ENCODE measurements at places on chromosomes 3 and 15.

DNA sequence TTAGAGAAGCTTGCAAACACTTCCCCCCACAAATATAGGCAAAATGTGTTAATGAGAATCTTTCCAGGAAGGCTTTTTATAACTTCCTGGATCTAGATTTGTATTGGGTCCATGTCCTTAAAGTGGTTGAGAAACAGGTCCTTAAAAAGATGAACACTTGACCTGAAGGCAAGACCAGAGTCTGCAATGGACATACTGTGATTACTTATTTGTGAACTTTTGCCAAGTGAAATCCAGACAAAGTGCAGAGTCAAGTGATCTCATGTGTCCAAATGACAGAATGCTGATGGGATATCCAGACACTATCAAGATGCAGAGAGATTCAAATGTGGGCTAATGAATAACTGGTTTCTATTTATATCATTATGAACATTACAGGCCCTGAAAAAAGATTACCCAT lies 43.8 kb downstream of the FRMD4B start:
- no peak for DNase-seq

DNA sequence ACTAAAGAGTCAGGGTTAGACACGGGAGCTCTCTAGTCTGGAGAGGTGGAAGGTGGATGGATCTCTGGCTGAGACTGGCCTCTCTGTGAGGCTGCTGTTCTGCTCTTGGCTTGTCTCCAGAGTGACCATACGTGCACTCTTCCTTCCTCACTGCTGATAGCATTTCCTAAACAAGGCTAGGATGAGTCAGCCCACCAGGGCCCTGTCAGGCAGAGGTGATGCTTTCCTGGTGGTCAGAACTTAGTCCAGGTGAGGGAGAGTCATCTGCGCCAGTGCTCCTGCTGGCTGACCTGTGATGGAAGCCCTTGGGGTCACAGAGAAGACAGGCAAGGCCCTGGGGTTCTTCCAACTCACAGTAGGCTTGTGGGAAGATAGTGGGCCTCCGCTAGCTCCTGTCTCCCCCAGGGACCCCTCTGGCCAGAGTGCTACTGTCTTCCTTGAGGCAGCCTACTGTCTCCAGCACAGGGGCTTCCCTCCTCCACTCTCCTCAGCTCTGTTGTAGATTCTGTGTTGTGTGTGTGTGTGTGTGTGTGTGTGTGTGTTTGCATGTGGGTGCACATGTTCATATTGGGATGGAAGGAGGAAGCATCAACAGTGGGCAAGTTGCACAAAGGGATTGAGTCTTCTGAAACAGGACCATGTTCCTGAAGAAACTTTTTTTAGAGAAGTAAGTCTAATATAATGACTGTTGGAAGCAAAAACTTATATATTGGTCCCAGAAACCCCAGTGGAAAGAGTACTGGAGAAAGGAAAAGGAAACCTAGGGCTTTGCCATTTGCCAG lies 16.5 kb downstream of the ALPK3 start:
- DNase-seq = no peak

- no peak for DNase-seq
Observed at GRCh38 chr3:187104342-187104741, 35.0 kb downstream of the RPL39L start.

- DNase-seq = no peak
Observed at GRCh38 chr3:129764090-129764489, 129.4 kb downstream of the TMCC1 start.

DNA sequence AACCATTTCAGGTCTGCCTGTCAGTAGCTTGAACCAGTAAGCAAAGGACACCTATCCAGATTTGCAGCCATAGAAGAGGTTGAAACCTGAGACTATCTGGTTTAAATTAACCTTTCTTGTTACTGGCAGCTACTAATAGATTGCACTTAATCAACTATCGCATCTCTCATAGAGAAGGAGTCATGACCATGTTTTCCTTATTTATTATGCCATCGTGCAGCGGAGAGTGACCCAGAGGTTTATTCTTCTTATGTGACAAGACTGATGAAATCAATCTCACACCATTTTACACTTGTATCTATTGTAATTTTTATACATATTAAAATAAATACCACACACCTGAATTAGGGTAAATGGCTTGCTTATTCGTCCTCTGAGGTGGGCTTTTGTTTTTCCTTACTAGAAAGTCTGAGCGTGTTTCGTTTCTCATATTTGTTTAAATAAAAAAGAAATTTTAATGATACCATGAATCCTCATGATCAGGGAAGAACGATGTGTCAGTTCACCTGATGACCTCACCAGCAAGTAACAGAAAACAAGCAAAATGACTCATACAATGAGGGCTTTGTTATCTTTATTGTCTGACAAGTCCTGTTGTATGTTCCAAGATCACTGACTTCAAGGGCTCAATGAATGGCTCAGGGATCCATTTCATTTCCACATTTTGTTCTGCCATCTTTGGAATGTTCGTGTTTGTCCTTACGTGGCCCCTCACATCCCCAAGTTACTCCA lies 379.5 kb upstream of the DPH6 start:
- no peak for DNase-seq

DNA sequence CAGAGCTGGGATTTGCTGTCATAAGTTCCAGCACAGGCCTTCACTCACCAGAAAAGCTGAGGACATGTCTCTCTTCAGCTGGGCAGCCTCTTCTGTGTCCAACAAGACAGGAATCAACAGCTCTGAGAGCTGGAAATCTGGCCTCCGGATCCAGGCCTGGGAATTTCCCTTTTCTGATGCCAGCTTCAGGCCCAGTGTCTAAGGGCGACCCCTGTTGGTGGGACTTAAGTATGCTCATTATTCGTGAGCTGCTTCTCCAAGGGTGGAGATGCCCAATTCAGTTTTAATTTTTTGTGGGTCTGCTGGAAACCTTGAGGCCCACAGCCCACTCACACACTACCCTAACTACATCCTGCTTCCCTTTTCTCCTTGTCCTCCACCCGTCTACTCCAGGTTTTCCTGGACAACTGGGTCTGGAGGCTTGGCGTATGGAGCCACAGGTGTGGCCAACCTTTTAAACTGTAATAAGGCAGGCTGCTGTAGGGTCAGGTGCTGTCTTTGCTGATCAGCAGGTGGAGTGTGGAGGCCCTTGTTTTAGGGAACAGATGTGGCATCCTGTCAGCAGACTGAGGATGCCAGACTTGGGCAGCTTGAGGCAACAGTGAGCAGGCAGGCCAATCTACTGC lies 2.6 kb upstream of the CEMIP start:
- DNase-seq = no peak

DNA sequence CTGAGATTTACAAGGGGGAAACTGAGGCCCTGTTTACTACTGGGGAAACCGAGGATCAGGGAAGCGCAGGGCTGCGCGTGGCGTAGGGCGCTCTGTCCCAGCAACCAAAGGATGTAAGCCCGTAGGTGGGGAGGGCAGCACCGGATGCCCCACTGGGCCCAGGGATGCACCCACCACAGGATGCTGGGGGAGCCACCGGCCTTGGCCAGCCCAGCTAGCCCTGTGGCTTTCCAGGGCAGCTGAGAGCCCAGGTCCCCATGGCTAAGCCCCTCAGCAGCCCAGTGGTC lies 33.4 kb downstream of the RPN1 start:
- DNase-seq = no peak

GRCh38 chr3:62134061-62134496 lies 239.3 kb downstream of the FEZF2 start:
- DNase-seq = no peak

- no peak for DNase-seq
Observed at GRCh38 chr15:57567891-57568290, 23.8 kb upstream of the MYZAP start.

- DNase-seq = no peak
Observed at GRCh38 chr3:160129459-160130061, 95.7 kb upstream of the C3orf80 start.

DNA sequence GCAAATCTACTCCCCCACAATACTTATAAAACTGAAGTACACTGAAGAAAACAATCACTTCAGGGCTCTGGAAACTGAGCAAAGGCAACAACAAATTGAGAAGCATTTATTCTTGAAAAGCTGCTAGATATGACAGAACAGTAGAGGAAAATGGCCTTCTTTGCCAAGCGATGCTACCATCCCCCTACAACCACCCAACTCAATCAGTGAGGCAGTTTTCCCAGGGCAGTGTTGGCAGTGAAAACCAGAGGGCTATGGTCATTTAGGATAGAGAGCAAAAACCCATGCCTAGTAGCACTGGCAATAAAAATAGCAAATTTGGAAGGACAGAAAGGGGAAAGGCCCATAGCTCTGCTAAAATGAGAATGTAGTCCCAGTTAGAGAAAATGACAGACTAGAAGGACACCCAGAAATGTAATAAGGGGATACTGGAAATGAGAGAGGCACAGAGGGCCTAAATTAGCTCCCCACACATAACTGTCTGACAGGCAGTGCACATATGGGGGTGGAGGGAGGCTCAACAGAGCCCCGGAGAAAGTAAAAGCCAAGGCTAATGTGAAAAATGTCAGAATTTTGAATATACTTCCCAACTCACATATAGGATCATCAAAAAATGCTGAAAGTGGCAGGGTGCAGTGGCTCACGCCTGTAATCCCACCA lies 143.5 kb downstream of the GSK3B start:
- no peak for DNase-seq

DNA sequence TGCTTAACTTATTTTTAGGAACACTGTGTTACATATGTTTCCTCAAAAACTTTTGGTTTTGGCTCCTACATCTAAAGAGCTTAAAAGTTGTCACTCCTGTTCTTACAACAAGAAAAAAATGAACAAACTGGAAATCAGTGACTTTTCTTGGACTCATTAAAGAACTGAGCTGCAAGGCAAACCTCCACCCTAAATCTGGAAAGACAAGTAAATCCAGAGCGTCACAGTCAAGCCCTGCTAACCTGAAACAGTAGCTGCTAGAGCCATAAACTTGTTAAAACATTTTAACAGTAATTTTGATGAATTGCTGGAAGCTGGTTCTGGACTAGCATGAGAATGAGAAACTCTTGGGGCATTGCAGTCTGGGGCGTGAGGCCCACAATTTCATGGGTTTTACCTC lies 350.5 kb upstream of the COL8A1 start:
- no peak for DNase-seq

DNA sequence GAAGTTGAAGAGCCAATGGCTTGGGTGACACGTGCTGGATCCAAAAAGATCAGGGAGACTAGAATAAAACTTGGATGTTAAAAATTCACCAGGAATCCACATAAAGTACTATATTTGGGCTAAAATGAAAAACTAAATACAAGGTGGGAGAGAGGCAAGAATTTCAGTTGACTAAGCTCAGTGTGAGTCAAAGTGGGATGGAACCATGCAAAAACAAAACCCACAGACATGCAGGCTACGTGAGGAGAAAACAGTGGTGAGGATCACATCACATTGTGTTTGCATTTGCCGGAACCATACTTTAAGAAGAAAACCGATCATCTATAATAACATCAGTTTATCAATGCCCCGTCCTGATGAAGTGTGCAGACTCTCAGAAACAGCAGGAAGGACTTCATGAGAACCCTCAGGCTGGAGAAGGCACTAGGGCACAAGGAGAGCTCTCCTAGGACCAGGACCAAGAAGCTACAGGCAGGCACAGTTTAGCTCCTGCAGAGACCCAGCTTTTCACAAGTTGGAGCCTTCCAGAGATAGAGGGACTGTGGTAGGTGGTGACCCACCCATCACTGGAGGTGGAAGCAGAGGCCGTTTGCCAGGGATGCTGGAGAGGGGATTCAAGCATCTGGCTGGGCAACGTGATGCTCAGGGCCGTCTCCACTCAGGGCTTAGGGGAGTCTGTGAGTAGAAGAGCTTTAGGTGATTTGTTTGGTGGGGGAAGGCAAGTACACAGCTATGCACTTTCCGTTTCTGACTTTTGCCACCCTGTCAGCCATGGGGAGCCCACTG lies 29.0 kb upstream of the NR2E3 start:
- no peak for DNase-seq

DNA sequence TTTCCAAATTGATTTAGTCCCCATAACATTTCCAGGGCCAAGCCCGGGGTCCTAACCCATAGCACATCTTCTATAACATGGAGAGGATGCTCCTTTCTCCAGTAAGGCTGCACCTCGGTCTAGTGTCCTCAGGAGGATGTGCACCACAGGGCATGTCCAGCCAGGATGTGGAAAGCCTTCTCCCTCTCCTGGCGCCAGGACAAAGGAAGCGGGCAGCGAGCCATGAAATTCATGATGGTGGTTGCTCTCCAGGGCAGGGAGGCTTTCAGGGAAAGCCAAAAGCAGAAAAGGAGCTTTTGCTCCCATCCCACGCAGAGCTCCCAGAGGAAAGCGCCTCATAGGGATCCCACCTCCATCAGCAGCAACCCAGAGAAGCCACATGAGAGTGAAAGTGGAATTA lies 220.0 kb downstream of the ADAMTSL3 start:
- no peak for DNase-seq

DNA sequence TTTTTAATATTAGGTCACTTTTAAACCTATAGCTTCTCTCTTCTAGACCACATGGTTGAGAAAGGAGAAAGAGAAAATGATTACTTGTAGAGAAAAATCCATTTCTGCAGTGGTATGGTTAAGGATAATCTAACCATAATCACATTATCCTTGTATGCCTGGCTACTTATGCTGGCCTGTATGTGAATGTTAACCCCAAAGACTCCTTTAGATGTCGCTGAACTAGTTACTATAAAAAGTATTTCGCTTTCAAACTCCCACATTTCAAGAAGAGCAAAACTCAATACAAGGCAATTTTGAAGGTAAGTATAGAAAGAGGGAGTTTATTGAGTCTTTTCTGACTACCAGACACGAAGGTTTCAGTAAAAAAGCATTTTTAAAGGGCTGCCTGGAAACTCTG lies 2.2 kb downstream of the KCTD6 start:
- DNase-seq = no peak

GRCh38 chr3:123682781-123683504 lies 98.1 kb upstream of the HACD2 start:
- DNase-seq = no peak

DNA sequence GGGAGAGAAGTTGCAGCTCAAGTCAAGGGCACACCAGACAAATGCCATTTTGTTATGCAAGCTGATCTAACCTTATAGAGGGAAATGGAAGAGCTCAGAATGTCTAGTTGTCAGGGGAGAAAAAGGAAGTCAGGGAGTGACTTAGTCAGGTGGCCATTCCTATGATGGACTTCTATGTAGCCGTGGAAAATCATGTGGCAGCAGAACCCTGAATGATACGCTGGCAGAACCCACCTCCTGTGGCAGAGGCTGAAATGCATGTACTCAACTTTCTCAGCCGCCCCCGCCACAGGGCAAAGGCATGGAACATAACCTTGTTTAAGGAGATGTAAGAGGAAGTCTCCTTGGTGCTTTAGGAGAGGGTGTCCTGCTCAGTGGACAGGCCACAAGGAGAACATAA lies 37.7 kb upstream of the PARL start:
- no peak for DNase-seq

- no peak for DNase-seq
Observed at GRCh38 chr3:44339181-44340057, 853 bp downstream of the TCAIM start.

GRCh38 chr3:113183748-113184661 lies 27.4 kb upstream of the BOC start:
- no peak for DNase-seq

Measured in activated naive CD4-positive, alpha-beta T cell (primary cell).